AG08396 (cell line): ENCODE measurements at places on chromosomes 11 and 22.

DNA sequence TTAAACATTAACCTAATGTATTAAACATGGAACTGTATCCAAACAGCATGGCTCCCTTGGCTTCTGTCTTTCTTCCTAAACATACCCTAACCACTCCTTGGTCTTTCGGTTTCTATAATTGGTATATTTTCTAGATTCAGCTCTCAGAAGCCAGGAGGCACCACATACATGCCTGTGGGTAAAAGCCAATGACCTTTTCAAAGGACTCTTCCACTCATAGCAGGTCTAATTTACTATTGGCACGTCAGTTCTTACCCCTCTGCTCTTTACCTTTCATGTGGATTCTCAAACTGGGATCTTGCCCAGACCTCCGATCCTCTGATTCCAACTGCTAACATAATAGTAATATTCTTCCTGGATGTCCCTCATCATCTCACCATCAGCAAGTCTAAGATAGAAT lies 835.1 kb downstream of the NTM start:
- DNase-seq: no peak

GRCh38 chr11:123439616-123440015 lies 9.5 kb downstream of the GRAMD1B start:
- no peak for DNase-seq

- DNase-seq: no peak
These were observed 18.1 kb upstream of the CSTF3 start for GRCh38 chr11:33179348-33179803.

GRCh38 chr22:26066534-26066933 lies 102.7 kb upstream of the SEZ6L start:
- DNase-seq: no peak

DNA sequence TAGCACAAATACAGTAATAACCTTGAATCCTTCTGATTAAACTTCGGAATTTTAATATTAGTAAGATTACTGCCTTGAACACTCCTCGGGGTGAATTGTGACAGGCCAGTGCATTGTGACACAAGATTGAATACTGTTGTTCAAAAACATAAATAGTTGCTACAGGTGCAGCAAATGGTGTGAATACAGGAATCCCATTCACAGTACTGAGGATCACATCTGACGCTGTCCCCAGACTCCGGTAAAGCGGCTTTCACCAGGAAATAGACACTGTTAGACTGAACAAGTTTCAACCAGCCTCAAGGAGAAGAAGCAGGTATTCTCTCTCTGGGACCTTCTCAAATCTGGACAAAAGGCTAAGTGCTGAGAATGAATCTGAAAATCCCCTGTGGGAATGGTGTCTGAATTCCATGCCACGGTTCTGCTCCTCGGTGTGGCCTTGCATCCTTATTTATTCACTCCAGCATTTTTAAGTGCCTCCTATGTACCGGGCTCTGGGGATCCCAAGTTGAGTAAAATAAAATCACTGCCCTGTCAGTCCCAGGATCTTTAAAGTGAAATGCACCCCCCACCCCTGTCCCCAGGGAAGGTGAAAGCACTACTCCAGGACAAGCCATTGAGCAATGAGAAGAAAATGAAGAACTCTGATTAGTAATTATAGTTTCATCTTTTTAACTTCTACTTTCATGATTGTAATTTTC lies 3.4 kb downstream of the LGR4 start:
- no peak for DNase-seq

DNA sequence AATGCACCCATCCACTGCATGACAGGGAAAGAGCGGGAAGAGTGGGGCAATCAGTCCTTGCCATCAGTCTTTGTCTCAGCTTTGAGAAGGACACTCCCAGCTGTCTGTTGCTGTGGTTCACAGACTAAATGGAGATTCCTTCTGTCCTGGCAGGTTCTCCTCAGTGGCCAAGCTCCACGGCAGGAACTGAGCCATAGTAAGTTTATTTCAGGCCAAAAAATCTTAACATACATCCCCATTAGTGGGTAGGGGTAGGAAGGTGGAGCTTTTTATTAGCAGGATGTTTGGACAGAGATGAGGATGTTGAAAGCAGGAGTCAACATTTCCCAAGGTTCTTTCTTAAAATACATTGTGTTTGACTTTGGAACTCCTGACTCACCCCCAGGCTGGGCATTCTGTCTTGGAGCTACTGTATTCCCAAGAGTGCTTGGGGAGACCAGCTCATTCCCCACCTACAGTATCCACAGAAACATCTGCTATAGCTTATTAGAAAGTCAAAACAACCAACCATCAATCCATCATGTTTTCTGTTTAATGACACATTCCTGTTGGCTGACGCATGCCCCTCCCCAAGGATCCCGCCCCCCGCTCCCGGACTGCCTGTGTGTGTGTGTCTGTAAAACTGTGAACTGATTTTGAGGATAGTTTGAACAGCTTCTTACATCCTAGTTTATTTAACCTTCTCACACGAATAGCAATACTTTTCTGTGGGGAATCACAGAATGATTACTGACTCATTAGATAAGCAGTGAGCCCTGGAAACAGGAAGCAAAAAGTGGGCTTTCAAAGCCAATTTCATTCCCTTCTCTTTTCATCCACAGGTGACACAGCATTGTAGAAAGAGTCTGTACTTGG lies 109.5 kb downstream of the CCDC81 start:
- peak; percentile 86 for DNase-seq

DNA sequence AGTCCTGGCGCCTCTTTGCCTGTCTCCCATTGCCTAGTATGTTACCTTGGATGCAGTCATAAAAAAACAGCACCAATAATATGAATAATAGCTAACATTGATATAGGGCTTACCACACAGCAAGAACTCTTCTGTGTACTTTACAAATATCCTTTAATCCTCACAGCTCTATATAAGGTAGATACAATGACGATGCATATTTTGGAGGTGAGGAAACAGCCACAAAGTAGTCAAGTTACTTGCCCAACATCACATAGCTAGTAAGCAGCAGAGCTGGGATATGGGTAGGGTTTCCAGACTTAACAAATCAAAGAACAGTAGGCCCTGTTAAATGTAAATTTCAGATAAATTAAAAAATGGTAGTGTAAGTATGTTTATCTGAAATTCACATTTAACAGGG lies 128.8 kb downstream of the ST3GAL4 start:
- DNase-seq: no peak

GRCh38 chr11:63937713-63938478 lies 906 bp upstream of the NAA40 start:
- DNase-seq: no peak

GRCh38 chr11:64007160-64007628 lies 21.0 kb downstream of the OTUB1 start:
- peak; percentile 79 for DNase-seq

GRCh38 chr11:10029386-10030121 lies 264.5 kb downstream of the SBF2 start:
- DNase-seq: no peak

GRCh38 chr22:50117168-50117762 lies 27.5 kb downstream of the MOV10L1 start:
- DNase-seq: no peak

- no peak for DNase-seq
These were observed 11.4 kb downstream of the SLC16A8 start for GRCh38 chr22:38072322-38073149.

DNA sequence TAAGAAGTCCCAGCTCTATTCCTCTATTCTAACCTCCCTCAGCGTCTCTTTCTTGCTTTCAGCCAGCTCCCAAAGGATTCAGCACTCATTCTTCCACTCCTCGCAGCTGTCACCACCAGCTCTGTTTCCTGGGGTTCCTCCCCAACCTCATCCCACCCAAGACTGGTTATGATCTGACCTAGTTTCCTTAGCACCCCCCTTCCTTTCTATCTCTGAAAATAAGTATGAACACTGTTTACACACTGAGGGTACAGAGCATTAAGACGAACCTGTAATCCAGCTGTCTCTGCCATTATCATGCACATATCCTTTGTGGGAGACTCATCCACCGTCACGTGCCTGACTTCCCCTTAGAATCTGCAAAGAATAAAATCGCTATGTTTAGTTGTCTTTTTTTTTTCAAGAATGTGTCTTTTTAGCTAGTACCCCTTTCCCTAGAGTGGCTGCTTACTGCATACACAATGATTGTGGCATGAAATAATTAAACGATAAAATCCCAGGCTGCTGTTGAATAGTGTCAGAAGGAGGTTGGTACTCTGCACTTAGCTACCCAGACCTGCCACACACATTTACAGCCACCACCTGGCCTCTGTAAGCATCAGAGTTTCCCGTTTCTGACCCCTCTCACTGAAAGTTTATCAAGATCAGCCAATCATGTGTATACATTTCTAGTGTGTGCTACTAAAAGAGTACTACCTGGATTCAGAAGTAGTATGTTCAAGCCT lies 26.9 kb upstream of the CSTF3 start:
- no peak for DNase-seq

GRCh38 chr11:131723088-131723487 lies 352.7 kb downstream of the NTM start:
- DNase-seq: no peak

DNA sequence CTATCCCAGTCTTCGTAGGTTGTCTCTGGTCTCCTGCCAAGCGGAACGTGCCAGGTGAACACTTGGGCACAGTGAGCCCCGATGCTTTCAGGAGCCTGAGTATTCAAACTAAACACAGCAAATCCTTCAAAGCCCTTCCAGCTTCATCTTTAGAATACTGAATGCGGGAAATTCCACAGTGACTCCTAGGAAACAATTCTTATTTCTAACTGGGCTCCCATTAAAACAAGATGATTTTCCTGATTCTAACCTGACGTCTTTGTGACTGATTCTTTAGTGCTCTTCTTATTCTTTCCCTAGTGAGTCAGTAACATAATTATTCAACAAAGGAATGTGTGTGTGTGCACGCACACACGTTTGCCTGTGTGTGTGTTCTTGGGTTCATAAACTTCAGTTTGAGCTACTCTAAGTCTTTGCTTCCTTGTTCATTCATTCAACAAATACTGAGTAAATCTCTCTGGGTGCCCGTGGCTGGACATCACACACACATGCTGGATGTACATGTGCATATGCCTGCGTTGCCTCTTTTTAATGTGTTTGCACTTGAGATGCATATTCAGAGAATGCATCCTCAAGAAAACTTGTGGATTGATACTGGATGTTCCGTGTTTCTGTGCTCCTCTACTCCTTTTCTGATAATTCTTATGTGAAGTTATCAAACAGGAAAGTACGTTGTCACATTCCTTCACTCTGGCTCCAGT lies 134.5 kb downstream of the WNT7B start:
- DNase-seq: no peak

DNA sequence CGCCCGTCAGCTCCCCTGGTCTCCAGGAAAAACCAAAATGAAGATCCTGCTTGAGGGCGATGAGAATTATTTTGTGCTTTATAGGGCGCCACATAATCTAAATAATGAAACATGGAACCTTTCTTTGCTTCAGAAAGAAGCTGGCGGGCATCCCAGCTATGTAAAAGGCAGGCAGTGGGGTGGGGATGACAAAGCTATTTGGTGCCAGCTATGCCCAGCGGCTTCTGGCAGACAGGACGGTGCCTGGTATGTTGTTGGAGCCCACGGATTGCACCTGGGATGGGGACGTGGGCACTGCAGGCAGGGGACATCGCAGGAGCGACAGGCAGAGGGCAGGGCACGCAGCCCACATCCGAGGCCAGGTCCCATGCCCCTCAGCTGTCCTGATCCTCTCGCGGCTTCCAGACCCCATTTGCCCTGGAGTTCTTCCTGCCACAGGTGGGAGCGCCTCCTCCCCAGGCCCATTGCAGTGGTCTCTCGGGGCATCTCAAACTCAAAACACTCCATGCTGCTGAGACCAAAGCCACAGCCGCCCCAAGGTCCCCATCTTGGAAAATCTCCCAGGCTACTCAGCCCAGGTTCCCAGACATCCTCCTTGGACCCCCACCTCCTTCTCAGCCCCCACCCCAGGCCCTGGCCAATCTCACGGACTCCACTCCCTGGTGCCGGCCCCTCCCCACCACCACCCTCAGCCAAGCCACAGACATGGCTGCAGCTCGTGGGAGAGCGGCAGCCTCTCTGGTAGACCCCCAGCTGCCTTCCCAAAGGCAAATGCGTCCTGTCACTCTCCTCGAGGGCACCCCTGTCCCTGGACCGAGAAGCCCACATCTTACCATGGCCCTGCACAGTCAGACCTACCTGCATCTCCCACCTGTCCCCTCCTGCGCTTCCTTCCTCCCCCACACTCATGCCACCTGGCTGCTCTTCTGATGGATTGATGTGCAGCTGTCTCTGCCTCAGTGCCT lies 45.7 kb downstream of the SHISAL1 start:
- DNase-seq: no peak

- DNase-seq: no peak
These were observed 61.9 kb downstream of the ATG16L2 start for GRCh38 chr11:72876147-72876546.

DNA sequence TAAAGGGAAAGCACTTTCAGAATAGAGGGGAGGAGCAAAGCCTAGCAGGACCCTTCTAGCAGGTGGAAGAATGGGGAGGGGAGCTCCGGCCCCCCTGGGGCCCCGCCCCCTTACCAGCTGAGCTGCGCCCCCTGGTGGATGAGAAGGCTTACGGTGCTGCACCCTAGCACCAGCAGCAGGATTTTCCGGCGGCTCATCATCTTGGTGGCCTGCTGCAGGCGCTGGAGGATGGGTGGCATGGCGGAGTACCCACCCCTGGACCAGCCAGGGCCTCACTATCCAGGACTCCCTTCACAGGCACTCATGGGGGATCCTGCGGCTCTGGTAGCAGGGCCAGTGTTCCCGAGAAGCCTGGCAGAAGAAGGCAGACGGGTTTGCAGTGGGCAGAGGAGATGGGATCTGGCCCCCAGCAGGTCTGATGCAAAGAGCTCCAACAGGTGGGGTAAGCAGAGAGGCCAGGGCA lies 3.8 kb downstream of the GAL3ST3 start:
- DNase-seq: peak; percentile 92

DNA sequence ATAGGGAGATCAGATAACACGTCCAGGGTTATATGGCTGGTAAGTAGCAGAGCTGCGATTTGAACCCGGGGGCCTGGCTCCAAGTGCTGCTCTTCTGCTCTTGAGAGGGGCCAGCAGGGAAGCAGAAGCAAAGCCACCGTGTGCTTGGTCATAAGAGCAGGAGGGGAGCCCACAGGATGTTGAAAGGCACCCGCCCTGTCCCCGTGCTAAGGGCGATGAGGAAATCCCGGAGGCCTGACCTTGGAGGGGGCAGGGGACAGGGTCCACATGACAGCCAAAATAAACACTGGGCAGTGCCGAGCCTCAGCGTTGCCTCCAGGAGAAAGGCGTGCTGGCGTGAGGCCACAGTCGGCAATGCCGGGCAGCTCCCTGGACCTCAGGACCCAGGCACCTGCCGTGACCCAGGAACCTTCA lies 28.8 kb downstream of the TOM1 start:
- DNase-seq: no peak

DNA sequence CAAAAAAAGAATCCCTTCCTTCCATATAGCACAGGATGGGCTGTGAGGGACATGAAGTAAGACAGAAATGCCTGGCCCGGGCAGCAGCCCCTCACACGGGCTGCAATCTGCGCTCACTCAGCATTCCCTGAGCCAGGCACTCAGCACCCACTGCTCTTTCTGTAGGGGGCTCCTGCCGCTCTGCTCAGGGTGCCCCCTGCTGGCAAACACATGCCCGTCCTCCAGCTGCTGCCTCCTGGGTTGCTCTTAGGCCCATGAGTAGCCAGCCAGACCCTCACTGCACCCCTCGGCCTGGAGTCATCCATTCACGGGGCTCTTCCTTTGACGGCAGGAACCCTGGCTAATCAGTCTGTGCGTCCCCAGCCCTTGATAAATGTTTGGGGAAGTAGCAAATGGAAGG lies 6.9 kb downstream of the MCAT start:
- peak; percentile 79 for DNase-seq

- DNase-seq: peak; percentile 82
These were observed 24.7 kb downstream of the PACSIN2 start for GRCh38 chr22:42990131-42990838.
